COR-L47 (cell line): ENCODE measurements at places on chromosomes 6 and 20.

DNA sequence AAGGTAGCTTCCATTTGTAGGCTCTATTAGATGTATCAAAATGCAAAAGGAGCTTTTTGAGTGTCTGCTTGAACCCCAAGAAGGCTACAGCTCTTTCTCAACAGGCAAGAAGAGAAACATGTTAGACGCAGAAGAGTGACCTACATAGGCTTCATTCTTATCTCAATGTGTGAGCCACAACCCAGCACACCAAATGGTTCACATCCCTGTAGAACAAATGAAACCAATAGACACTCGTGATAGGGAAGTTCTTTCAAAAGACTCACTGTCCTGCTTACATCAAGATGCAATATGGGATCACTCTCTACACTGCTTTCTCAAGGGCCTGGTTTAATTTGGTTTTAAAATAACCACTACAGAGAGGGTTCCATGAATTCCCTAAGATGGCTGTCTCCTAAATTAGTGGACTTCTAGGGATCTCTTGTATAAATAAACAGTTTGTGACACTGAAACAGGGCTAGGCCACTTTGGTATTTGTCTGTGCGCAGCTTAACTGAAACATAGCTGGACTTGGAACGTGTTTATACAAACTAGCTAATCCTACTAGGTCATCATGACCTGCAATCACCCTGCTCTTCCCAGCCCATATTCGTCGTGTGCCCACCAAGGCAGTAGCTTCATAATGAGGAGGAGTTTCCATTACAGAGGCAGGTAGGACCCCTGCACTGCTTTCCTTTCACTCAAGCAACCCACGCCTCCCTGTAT, 225.4 kb upstream of the PREP start:
- no peak for DNase-seq

- no peak for DNase-seq
Measured at GRCh38 chr6:118844915-118845314, 49.0 kb upstream of the ASF1A start.

GRCh38 chr20:21632031-21632734, 73.3 kb upstream of the PAX1 start:
- no peak for DNase-seq

GRCh38 chr6:37840143-37840939, 20.8 kb downstream of the ZFAND3 start:
- no peak for DNase-seq

- no peak for DNase-seq
Measured at GRCh38 chr6:20313960-20314530, 87.6 kb upstream of the E2F3 start.

DNA sequence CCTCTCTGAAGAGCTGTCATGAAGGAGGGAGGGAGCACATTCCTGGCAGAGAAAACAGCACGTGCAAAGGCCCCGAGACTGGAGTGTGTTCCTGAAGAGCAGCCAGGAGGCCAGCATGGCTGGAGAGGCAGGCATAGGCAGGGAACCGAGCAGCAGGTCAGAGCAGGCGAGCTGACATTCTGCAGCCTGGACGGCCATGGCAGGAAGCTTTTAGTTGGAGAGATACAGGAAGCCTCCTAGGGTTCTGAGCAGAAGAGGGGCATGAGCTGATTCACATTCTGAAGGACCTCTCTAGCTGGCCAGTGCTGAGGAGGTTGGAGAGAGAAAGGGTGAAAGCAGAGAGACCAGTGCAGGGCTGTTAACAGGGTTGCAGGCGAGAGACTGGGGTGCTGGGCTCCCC, 29.7 kb downstream of the POFUT1 start:
- DNase-seq, result no peak
